ENCODE measurements at places on chromosomes 5 and 9. TPM values are rescaled to one million over a fixed set of nuclear protein-coding genes. Genes with fewer than 3 reads are reported as not detected.

ICE1 gene
- total RNA-seq: 31.2 TPM

DNA sequence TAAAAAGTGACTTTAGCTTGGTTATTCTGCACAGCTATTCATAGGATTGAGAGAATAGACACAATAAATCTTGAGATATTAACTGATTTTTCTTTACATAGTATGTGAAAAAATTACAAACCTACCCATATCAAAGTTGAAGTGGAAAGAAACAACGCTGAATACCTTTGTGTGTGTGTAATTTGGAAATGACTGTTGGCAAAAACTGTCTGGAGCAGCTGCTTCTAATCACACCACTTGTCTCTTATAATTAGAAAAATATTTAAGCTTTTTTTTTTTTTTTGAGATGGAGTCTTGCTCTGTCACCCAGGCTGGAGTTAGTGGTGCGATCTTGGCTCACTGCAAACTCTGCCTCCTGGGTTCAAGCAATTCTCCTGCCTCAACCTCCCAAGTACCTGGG, 110.8 kb upstream of the POC5 start:
- no peak for DNase-seq

IL3 gene
- not detected for total RNA-seq

CAMK4 gene
- total RNA-seq: 3.2 TPM

DNA sequence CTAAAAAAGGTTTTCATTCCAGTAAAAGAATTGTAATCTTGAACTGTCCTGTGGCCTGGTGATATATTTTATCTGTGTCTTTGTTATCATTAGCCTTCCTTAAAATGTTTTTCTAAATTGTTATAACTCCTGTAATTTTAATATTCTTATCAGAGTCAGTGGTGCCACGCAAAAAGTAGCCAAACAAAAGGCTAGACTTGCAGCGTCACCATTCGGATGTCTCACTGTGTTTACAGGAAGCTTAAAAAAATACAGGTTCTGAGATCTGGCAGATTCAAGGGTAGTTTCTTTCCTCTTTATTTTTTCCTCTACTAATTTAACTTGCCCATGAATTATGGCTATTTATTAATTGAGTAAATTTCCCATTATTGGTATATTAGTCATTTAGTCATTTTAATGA, 362.3 kb downstream of the MAT2B start:
- DNase-seq: no peak

WNK2 gene
- total RNA-seq: not detected

DNA sequence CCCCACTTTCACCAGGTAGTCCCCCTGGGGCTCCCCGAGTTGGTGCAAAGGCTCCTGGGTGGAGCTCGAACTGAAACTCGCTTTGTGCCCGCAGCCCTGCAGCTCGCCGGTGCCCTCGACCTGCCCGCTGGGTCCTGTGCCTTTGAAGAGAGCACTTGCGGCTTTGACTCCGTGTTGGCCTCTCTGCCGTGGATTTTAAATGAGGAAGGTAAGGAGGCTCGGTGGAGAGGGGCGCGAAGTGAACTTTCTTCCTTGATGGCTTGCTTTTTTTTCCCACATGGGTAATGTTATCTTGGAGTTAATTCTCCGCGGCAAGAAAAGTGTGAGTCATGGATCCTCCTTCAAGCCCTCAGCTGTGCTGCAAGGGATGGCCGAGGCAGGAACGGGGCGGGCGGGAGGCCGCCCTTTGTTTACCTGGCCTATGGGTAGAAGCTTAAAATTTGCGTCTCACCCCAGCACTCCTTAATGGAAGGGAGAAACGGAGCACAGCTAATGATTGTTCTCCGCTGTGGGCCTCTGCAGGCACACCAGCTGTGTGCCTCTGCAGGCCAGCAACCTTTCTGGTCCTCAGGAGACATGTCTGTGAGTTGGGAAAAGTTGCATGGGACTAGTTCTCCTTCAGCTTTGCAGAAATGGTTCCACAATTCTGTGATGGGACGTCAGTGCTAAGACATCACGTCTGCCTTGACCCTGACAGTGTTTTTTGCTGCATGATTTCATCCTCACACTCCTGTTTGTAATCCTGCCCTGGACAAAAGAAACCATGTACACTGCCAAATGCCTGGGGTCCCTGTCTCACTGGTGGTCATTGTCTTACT, 1.1 kb downstream of the MAMDC2 start:
- peak; percentile 52 for DNase-seq

GRCh38 chr9:12826924-12827565, 52.2 kb downstream of the LURAP1L start:
- DNase-seq: peak; percentile 64

- DNase-seq: peak; percentile 7
Observed at GRCh38 chr5:162068412-162068811, 839 bp downstream of the GABRG2 start.

NME5 gene
- 1.3 TPM for total RNA-seq

EDIL3 gene
- total RNA-seq: 108 TPM

GABRA6 gene
- total RNA-seq: not detected

GRCh38 chr5:110086658-110087388, 397.1 kb downstream of the MAN2A1 start:
- peak; percentile 90 for DNase-seq

- DNase-seq: no peak
Observed at GRCh38 chr9:77508396-77508795, 139.7 kb downstream of the GNA14 start.

SOHLH1 gene
- total RNA-seq: not detected

SV2C gene
- not detected for total RNA-seq

GRCh38 chr9:20854444-20854843, 170.4 kb downstream of the FOCAD start:
- DNase-seq: peak; percentile 84

DNA sequence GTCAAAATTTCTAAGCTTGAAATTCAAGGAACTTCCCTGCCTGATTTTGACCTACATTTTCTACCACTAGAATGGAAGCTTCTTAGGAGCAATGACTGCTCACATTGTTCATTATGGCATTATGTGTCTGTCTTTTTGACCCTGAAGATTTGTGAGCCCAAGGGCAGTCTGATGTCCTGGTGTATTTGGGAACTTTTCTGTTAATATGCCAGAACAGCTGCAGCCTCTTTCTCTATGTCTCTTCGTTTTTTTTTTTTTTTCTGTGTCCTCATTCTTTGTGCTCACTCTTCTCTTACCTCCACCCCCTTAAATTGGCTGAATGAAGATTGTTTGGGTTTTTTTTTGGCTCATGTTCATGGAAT, 34.8 kb upstream of the TMC1 start:
- no peak for DNase-seq

- DNase-seq: no peak
Observed at GRCh38 chr5:158953929-158954534, 145.7 kb downstream of the EBF1 start.

DNA sequence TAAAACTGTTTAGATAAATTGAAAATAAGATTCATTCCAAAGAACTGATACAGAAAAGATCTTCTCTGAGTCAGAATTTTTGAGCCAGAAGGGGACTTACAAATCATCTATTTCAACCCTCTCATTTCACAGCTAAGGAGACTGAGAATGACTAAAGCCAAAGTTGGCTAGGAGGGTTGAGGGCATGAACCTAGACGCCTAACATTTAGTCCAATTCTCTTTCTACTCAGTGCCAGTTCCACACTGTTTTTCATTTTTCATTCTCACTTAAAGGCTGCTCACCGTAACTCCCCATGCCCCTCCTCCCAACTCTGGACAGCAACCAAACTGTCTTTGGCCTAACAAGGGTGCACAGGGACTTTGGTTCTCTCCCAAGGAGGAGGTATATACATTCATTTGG, 364.0 kb downstream of the NDUFS4 start:
- DNase-seq: no peak

DNA sequence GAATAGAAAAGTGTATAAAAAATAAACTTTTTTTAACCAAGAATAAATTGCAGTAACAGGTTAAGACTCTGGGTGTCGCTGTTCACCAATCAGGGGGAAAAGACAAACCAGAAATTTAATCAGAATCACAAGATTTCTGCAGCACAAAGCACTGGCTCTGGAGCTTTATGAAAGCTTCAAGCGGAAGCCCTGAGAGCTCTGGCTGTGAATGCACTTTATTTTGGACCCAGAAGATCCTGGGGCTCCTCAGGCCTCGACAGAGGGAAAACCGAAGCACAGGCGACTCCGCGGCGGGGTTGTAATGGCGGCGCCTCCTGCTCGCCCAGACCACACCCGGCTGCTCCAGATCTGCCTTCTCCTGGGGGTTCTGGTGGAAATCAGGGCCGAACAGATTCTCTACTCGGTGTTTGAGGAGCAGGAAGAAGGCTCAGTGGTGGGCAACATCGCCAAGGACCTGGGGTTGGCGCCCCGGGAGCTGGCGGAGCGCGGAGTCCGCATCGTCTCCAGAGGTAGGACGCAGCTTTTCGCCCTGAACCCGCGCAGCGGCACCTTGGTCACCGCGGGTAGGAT, at the start of gene PCDHGA4:
PCDHGA4 (plus strand) TSS at position 122 of the 570 bp plus-strand sequence; CDS start at position 209, 87 bp downstream.
- DNase-seq: peak; percentile 33

RGS7BP gene
- total RNA-seq: not detected

LEAP2 gene
- total RNA-seq: 0.32 TPM

FYB1 gene
- total RNA-seq: not detected

GRCh38 chr9:136520053-136520540, 25.8 kb downstream of the NOTCH1 start:
- no peak for DNase-seq

IL5 gene
- not detected for total RNA-seq

DNA sequence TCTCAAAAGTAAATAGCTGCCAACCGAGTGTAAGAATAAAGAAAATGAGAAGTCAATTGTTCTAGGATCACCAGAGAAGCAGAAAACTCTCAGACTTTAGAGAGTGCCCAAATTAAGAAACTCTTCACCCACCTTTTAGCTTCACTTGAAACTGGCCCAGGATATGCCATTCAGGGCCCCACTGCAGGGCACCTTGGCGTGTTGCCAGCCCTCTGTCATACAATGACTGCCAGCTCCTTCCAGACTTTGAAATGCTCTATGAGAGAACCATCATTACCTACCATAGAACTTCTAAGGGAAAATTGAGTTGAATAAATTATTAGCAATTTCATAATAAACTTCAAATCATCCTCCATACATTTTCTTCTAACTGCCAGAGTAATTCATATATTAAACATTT, 240.5 kb downstream of the CETN3 start:
- DNase-seq: no peak

DNA sequence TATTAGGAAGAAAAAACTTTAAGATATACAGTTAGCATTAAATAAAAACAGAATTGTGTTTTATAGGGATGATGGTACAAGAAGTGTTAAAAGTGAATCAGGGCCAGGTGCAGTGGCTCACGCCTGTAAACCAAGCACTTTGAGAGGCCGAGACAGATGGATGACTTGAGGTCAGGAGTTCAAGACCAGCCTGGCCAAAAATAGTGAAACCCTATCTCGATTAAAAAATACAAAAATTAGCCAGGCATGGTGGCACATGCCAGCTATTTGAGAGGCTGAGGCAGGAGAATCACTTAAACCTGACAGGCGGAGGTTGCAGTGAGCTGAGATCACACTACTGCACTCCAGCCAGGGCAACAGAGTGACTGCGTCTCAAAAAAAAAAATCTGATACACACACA, 282.9 kb upstream of the ATP10B start:
- DNase-seq: no peak

DNA sequence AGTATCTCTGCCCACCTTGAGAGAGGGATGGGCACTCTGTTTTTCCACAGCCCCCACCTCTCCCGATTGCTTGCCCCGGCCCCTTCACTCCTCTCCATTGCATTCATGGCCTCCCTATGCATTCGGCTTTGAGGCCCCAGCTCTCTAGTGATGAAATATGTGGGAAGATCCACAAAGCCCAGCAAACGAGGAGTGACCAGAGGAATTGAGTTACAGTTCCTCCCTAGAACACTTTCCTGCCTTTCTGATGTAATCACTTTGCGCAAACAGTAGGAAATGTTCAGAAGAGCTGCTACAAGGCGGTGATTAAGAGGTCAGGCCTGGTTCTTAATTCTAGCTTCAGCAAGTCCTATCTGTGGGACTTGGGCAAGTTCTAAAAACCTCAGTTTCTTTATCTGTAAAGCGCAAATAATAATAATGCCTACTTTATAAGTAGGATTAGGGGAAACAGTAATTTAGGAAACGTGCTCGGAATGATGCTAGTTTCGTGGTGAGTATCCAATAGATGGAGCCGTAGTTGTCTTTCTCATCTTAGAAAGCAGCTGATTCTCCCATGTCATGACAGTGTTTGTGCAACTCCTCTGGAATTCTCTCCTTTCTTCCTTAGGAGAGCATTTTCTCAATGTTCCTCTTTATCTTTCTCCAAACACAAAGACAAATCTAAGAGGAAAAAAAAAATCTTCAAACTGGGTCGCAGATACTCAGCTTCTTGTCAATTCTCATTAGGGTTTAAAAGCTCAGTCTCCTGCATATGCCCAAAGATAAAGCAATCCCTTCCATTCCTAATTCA, 99.5 kb upstream of the MSX2 start:
- DNase-seq: peak; percentile 96

GRCh38 chr9:98378206-98378780, 122.8 kb upstream of the TBC1D2 start:
- DNase-seq: peak; percentile 28

- DNase-seq: peak; percentile 61
Observed at GRCh38 chr9:92483627-92484545, 1.6 kb upstream of the ASPN start.

Data from fibroblast of villous mesenchyme (primary cell).